ENCODE measurements at places on chromosomes 1 and 21.

DNA sequence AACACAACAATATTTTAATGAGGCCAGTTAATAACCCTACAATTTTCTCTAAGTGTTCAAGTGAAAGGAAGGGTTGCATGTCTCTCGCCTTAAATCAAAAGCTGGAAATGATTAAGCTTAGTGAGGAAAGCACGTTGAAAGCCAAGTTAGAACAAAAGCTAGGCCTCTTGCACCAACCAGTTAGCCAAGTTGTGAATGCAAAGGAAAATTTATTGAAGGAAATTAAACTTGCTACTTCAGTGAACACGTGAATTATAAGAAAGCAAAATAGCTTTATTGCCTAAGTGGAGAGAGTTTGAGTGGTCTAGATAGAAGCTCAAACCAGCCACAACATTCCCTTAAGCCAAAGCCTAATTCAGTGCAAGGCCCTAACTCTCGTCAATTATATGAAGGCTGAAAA is 135.6 kb downstream of the DUSP10 start:
- no peak for DNase-seq

GRCh38 chr21:41759926-41760325 is 6.9 kb downstream of the RIPK4 start:
- no peak for DNase-seq

- no peak for DNase-seq
Measured at GRCh38 chr1:84703431-84703830, 13.2 kb upstream of the SSX2IP start.

DNA sequence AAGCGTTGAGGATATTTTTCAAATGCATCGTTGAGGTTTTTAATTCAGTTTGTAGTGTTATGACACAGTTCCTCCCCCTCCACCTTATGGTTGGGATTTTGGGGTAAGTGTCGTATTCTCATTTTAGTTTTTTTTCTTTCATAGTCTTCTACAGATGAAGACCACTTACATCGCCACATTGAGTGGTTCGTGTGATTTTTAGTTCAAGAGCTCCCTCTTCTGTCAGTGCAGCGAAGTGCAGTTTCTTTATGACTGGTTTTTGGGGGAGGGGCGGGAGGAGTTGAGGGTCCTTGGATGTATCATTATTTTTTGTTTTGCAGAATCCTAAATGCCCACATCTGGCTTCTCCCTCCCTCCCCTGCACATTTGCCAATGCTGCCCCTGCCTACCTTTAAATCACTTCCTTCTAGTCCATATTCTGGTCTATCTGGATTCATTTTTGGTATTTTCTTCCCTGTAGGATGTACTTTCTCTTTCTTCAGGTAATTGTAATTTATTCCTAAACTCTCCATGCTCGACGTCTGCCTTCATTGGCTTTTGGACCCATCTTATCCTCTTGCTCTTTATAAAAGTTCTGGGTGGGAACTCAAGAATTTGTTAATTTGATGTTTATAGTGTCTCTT is 433.1 kb downstream of the CAMTA1 start:
- peak; percentile 29 for DNase-seq

DNA sequence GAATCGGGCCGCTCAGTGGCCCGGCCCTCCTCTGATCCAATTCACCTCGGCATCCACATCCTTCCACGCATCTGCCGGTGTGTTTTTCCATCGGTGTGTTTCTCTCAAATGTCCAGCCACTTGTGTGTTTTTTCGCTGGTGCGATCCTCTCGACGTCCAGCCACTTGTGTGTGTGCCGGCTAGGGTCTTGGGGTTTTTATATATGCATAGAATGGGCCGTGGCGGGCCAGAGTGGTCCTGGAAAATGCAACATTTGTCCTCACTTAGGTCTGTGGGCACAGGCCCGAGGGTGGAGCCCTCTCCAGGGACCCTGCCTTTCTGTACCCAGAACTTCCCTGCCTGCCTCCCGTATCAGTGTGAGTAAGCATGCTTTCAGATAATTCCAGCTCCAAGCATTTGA is 1106.4 kb downstream of the AMY1C start:
- no peak for DNase-seq

DNA sequence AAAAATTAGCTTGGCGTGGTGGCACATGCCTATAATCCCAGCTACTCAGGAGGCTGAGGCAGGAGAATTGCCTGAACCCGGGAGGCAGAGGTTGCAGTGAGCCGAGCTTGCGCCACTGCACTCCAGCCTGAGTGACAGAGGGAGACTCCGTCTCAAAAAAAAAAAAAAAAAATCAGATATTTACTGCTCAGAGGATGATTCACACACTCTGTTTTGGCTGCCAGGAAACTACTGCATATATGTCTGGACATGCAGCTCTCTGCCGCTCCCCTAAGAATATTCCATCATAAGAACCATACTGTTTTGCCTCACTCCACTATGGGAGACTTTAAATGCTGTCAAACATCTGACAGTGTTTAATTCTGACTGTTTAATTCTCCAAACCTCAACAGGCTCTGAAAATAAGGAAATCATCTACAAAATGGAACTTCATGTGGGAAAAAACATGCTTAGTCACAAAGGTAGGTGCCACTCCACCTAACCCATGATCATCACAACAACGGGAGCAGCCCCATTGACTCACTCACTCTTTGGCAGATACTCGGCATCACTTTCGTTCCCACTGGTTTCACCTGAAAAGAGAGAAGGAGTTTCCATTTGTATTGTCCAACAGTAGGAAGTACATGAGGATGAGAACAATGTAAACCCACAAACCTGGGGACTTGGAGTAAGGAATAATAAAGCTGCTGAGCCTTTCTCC is 29.3 kb upstream of the BCAS2 start:
- DNase-seq, result no peak

- DNase-seq, result no peak
Measured at GRCh38 chr1:69312055-69312732, 255.5 kb upstream of the LRRC7 start.

DNA sequence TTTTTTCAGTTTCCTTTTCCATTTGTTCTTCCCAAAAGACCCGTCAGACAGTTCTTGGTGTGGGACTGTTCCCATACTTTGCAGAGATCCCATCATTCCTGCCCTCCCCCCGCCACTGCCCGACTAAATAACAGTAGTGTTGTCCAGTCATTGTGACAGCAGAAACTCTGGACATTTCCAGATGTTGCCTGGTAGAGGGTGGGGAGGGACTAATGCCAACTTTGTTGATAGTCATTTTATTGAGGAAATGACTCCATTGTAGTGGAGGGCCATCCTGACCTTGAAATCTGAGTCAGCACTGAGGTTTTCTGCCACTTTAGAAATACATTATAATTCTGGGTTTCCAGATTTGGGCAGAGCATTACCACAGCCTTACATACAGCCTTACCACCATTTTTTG is 85.4 kb downstream of the CEP350 start:
- no peak for DNase-seq

DNA sequence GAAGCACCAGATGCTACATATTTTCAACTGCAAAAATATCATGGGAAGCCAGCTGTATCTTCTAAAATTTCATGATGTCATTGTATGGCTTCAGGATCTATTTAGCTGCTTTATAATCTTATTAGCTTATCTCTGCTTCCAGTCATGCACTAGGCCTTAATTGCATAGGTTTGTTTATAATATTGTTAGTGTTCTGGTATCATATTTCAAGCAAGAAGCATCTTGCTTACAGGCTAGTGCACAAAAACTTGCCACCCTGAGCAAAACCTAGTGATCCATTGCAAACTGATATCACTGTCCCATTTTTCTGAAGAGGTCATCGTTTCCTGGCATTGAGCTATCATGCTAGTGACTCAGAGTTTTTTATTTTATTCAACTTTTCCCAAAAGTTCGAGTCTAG is 15.7 kb upstream of the NRIP1 start:
- no peak for DNase-seq

GRCh38 chr1:72442262-72442661 is 159.9 kb upstream of the NEGR1 start:
- DNase-seq, result no peak

GRCh38 chr1:83761167-83762038 is 237.5 kb downstream of the TTLL7 start:
- no peak for DNase-seq

GRCh38 chr1:16171314-16172151 is 15.7 kb upstream of the EPHA2 start:
- no peak for DNase-seq

DNA sequence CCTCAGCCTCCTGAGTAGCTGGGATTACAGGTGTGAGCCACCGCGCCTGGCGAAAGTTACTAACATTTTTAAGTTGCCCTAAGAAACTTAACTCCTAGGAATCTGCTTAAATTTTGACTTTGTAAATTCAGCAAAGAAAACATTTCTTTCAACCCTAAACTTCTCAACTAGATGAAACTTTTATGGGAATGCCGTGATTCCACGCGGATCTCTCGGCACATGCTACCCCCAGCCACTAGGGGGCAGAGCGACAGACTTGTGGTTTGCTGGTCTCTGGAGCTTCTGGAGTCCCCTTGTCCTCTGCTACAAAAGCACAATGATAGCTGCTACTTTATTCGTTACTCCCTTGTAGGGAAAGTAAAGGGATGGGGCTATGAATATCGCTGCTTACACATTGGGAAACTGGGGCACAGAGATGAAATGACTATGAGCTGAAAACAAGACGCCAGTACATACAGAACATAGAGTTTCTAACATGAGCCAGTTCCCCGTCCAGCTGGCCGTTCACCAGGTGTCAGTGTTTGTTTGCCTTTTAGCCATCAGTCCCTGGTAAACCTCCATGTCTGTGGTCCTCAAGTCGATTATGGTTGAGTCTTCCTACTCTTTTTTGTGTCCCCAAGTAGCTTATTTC is 114.7 kb downstream of the PBX1 start:
- DNase-seq, result no peak

DNA sequence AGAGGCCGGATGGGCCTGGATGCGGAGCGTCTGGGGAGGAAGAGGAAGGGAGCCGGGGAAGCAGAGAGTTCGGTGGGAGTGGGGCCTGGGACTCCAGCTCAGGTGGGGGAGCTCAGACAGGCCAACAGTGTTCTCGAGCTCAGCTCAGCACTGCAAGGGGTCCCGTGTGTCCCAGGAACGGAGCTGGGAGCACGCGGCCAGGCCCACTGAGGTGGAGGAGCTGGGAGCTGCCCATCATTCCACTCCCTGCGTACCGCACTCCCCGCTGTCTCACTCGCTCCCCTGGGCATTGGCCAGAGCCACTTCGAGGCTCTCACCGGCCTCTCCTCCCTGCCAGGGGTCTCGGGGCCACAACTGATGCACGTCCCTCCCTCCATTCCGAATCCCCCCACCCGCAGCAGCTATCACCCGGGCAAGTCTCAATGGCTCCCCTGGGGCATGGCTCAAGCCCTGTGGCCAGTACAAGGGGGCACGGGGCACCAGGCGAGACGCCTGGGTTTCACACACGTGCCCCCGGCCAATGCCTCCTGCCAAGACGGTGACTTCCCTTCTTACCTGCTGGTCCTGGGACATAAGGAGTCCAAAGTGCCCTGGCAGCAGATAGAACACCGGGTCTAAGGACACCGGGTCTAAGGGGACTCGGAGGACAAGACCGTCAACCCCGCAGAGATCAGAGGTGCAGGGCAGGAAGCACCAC is 30.3 kb upstream of the COL6A2 start:
- no peak for DNase-seq

DNA sequence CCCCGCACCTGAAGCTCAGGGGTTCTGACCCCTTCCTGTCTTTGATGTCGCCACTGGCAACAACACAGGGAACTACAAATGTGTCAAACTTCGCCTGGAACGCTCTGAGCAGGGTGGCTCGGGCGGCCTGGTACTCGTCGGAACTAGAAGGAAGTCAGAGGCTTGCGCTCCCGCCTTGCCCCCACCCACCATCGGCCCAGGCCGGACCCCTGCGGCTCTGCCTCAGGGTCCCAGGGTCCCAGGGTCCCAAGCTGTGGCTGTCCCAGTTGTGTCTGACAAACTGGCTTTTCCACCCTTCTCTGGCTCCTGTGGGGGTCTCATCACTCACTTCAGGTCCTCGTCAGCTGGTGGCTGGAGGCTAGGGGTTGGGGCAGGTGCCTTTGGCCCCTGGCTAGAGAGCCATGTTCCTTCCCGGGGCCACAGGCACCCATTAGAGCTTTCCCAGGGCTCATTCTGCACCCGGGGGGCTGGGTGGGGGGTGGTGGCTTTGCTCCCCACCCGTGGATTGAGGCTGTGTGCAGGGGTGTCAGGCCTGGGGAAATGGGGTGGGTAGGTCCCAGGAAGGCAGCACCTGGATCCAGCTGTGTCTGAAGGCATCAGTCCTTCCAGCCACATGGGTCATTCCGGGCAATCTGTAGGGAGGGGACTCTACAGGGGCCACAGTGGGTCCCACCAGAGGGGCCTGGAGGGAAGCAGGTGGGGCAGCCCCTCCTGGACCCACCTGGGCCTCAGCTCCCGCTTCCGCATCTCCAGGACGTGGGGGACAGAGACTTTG is 8.0 kb upstream of the TMEM52 start:
- no peak for DNase-seq

DNA sequence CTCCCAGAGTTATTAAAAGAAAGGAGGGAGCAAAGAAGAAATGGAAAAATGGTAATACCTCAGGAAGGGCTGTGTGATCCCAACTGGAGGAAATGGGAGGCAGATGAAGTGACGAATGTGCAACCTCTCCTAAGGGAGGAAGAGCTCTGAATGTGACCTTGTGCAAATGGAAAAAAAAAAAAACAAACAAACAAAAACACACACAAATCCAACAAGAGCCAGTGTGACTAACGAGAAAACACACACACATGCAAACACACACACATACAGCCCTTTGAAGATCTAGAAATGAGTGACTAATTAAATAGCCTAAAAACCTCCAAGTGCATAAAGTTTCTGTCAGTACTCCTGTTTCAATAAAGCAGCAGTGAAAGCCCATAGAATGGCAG is 49.0 kb downstream of the CCN1 start:
- no peak for DNase-seq

- DNase-seq, result no peak
Measured at GRCh38 chr1:86965827-86966182, 51.4 kb downstream of the HS2ST1 start.

DNA sequence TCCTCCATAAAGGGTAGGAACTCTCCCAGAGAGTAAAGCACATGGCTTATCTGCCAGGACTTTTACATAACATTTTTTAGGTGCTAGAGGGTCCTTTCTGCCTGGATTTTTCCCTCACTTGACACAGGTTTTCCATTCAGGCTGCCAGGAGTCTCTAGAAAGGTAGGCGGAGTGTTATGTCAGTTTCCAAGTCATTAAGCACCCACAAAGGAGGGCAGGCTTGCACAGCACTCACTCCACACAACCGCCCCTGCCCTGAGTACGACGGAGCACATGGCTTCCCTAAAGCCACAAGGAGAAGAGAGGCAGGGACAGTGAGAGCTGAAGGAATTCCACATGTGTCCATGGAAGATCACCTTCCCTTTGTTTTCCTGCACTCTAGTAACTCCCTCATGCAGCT is 55.7 kb downstream of the CAPZB start:
- no peak for DNase-seq

All from NCI-H1048 (cell line).